ENCODE measurements at places on chromosomes 4 and X.

DNA sequence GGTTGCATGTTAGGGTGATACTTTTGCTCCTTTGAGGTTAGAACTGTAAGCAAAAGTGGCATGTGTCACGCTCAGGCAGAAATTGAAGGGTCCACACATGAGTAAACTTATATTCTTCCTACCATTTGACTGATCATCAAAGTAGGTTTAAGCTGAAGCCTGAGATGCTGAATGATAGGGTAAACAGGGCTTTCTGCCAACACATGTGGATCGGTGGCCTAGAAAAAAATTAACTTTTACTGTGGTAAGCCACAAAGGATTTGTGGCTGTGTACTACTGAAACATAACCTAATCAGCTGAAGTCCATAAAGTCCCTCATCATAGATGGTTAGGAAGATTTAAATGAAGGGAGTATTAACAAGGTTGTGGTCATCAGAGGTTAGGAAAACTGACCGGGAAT lies 1070.1 kb downstream of the STPG2 start:
- no peak for DNase-seq

- no peak for DNase-seq
Measured at GRCh38 chr4:40475609-40476008, 140.5 kb downstream of the CHRNA9 start.

DNA sequence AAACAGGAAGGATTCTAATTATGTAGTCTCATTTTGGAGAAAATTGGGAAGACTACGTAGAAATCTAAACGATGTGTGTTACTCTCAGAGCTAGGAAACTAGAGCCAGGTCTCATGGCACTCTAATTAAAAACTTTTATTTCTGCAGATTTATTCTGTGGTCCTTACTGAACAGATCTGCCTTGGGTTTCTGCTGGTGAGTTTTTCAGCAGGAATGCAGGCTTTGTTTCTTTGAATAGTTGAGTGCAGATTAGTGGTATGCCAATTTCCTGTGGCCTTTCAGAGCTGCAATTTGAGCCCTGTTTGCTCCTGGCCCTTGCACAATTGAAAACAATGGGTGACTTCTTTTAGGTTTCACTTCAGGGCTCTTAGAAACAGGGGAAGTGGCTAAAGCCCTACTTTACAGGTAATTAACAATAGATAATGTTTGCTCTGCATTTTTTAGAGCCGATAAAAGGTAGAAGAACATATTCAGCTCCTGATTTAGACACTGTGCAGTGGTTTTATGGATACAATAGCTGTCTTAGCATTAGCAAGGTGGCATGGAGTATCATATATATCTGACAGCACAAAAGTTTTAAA lies 21.8 kb downstream of the SPRY1 start:
- peak; percentile 94 for DNase-seq

GRCh38 chrX:154021131-154021611 lies 1.5 kb upstream of the IRAK1 start:
- DNase-seq, result no peak

DNA sequence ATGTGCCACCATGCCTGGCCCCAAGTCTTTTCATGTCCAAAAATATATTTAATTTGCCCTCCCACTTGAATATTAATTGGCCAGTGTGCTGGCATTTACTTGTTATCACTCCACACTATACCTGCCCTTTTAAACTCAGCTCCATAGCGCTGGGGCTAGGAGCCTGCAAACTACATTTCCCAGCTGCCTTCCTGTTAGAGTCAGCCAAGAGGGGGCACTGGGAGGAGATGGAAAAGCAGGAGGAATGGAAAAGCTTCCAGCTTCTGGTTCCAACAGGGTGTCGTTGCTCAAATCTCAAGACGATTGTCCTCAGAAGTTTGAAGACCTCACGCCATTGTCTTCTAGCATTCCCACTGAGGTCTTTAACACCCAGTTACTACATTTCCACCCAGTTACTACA lies 315.5 kb downstream of the BCOR start:
- no peak for DNase-seq

DNA sequence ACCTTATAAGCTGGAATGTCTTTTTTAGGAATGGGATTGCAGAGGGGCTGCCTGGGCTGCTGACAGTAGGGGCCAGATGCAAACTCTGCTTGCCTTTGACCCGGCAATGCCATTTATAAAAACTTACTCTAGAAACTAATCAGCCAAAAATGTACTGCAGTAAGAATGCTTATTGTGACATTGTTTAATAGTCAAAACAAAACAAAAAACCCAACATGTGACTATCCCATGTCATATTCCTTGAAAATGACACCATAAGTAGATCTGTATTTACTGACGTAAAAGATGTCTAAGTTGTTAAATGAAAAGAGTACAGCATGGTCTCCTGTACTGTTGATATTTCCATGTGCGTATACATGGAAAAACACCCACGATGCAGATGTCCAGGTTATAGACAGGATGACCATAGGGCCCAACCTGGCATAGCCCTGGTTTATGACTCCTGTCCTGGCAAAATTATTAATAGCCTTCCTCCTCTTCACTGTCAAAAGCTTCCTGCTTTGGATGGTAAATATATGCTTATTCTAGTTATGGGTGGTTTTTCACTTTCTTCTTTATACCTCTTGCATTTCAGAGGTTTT lies 138.9 kb downstream of the PTTG2 start:
- no peak for DNase-seq

Measured in MM.1S (cell line).